ENCODE measurements at places on chromosomes 7 and 10.

GRCh38 chr7:142409471-142409870, 151.6 kb upstream of the PRSS58 start:
- no peak for DNase-seq

DNA sequence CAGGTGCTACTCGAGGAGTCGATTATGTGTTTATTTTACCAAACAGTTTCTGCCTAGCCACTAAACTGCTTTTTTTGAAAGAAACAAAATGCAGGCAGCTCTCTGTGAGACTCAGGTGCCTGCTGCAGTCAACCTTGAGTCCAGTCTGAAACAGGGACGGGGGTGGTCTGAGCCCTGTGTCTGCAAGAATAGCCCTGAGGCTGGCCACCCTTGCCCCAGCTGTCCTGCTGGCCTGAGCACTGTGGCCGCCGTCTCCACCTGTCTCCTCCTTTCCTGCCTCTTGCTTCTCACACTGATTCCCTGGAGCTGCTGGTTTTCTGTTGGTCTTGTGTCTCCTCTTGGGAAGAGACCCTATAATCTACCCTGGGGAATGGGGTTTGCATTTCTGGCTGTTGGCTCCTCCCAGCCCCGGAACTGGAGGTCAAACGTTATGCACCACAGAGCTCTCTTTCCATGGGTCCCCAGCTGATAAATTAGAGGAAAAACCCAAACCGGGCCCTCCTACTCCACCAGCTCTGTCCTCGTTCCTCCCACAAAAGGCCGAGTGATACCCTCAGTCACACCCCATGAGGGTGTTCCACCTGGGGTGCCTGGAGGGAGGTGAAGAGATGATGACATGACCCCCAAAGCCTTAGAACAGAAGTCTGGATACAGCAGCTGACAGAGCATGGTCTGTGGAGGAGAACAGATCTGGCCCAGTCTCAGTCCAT, 15.0 kb upstream of the SLC18A3 start:
- no peak for DNase-seq

GRCh38 chr7:106536079-106536478, 124.9 kb downstream of the CCDC71L start:
- DNase-seq, result no peak

DNA sequence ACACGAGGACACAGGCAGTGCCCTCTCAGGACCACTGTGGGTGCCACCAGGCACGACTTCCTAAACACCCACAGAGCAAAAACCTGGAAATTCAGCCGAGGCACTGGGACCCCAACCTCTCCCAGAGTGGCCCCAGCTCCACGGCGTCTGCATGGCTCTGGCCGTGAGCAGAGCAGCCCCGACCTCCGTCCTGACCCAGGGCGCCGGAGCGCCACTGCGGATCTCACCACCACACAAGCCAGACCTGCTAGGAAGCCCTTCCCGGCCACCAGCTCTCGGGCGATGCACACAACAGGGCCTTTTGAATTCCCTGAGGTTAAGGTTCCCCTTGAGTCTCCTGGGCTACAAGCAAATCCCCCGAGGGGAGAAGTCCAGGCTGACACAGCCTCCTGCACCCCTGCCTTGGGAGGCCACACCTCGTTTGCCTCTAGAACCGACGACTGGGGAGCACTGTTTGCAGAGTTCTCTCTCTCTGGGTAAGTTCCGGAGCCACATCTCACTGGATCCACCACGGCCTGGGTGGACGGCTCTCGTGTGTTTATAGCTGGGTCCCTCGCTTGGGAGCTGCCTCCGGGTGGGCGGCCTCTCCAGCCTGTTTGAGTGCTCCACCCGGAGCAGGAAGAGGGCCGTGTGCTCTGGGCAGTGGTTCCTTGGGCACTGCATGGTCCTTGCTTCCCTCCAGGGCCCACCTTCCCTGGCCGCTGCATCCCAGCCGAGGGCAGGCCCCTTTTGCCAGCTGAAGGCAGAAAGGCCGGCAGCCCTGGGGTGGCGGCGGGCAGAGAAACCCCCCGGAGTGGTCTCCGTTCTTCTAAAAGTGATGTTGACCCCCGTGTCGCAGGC, 15.5 kb upstream of the PSMG3 start:
- no peak for DNase-seq

DNA sequence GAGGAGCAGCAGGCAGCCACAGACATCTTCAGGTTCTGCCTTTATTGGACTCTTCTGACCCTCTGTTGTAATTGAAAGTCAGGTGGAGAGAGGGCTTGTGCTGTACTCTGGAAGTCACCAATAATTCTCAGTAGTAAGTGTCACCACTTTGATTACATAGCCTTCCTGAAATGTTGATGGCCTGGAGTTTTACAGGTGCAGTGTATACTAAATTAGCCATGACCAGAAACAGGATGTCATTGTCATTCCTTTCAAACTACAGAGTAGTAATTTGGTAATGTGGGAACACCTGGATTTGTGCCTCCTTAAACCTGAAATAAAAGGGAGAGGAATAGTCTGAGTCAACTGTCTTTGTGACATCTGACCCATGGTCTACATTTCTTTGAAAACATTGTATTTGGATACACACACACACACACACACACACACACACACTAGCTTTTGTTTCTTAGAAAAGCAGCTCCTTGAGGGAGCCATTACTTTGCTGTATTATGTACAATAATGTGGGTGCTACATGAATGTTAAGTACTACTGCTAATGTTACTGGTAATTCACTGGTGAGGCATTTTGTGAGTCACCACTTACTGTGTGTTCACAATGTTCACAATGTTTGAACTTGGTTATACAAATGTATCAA, 19.6 kb downstream of the ARL4A start:
- DNase-seq, result no peak

GRCh38 chr7:28061824-28062196, 118.8 kb downstream of the JAZF1 start:
- no peak for DNase-seq

DNA sequence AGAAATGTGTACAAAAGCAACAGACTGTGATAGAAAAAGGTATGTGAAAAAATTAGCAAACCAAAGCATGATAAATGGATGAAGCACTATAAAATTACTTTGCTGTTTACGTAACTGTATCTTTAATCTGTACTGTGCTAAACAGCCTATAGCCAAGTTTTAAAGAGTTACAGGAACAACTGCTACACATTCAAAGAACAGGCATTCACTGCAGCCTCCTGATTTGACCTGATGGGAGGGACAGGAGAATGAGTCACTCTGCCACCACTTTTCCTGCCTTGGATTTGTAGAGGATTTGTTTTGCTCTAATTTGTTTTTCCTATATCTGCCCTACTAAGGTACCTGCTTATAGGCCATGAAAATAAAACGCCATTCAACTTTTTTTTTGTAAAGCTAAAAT, 116.1 kb downstream of the FANK1 start:
- DNase-seq, result no peak

- no peak for DNase-seq
These were observed 32.6 kb downstream of the TBATA start for GRCh38 chr10:70752571-70752970.

GRCh38 chr7:26149391-26149977, 2.5 kb upstream of the NFE2L3 start:
- no peak for DNase-seq

DNA sequence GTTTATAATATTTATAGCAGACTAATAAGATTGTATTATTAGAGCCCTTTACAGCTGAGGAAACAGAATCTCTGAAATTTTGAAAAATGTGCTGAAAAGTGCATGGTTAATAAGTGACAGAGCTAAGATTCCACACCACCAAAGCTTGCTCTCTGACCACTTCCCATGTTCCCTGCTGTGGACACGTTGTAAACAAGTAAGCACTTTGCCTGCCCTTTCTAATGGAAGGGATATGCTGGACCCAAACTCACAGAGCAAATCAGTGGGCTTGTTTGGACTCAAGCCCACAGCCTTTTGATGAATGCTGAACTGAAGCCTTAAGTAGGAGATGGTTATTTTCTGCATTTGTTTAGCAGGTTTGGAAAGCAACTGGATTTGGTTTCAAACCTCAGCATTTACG, 214.0 kb upstream of the TMEM72 start:
- no peak for DNase-seq

DNA sequence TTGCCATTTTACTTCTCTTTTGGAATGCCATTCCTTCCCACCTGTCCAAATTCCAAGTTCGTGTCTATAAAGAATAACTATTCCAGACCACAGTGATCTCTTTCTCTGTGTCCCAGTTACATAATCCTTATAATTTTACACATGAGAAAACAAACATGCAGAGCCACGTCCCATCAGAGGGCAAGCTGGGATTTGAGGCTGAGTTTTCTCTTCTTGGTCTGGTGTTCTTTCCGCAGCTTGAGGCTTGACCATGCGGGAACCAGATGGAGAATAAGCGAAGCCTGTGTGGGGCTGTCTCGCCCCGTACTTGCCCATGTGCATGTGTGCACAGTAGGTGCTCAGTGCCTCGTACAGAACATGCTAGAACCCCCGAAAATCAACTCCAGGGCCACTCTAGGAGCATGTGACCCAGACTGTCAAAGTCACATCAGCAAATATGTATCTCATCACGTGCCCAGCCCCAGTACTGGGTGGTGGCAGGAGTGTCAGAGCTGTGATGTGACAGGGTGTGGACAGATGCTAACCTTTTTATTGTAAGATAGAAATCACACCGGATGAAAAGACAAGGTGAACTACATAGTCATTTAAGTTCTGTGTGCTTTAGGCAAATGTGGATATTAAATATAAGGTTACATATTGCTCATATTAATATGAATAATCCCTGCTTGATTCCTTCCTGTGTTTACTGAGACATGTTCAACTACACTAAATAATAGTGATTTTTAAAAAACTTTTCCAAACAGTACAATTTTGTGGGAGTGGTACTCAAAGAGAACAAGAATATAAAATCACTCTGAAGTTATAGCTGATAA, 3.2 kb downstream of the INSIG1 start:
- DNase-seq, result no peak

- no peak for DNase-seq
These were observed 900.4 kb upstream of the AUTS2 start for GRCh38 chr7:68697796-68698280.

GRCh38 chr7:91326516-91327199, 62.4 kb downstream of the FZD1 start:
- DNase-seq, result no peak
